ENCODE measurements at places on chromosomes 11 and 22.

GRCh38 chr11:123587559-123587958, 66.9 kb downstream of the SCN3B start:
- DNase-seq: no peak

DNA sequence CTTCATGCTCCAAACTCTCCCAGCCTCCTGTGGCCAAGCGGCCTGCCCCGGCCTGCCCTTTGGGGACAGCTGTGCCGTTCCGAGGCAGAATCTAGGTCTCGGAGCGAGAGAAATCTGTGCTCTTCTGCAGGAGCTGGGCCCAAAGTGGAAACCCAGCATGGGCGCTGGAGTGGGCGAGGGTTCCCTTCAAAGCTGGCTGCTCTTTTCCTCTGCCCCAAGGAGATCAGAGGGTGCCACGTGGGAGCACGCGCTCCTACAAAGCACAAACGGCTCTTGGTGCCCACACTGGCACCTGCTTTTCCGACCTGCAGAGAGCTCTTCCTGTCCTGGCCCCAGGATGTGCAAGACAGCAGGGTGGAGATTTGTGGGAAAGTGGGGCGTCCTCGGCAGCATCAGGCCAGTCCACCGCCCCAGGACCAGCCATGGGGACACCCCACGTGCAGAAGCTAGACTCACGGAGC, 6.9 kb downstream of the OSBPL5 start:
- DNase-seq: no peak

DNA sequence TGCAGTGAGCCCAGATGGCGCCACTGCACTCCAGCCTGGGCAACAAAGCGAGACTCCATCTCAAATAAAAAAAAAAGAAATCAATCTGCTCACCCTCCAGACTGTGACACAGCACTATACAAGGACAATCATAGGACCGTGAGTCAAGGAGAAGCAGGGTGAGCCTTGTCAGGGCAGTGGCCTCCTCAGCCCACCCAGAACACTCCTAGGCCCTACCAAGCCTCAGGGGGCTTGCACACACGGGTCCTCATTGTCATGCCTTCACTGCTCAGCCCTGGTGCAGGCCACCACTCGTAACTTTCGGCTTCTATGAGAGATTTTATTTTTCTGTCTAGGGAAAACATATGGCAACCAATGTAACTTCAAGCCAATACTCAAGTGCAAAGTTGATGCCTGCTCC, 35.8 kb downstream of the DGCR2 start:
- no peak for DNase-seq

DNA sequence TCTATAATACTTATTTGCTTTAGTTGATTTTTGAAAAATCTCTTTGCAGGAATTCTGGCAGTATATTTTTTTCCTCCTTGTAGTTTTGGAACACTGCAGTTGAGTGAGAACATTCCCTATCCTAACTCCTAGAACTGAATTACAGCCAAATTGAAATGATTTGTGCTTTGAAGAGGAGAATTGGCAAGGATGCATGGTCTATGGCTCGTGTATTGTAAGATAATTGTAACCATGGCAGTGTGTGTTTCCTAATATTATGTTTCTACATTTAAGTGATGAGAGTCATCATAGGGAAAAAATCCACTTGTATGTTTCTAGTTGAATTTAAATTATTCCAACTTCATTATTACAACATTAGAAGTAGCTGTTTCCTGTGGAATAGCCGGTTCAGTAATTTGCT, 80.9 kb upstream of the MYO18B start:
- DNase-seq: no peak

DNA sequence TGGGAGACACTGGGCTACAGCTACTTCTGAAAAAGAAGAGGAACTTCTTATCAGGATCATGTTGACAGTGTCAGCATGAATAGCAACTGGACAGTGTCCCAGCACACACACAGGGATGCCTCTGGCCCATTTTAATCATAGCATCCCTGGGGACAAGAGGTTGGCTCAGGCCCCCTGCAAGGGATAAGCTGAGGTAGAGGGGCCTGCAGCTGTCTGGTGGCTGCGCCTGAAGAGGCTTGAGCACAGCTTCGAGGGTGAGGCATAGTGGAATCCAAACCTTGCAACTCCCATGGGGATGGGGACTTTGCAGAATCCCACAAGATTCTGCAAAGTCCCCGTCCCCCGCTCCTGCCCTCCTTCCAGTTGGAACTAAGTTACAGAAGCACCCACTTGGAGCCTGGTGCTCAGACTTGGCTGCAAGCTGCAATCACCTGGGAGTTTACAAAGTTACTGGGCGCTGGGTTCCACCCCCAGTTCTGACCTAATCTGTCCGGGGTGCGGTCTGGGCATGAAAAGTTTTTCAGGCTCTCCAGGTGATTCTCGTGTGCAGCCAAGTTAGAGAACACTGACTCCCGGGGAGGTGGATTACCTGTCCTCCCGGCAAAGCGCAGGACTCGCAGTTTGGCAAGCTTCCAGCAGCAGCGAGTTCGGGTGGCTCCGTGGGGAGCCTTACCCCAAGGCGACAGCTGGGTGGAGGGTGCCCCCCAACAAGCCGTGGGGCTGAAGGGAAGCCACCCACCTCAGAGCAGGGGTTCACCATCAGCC, 16.0 kb upstream of the LINC01488 start:
- no peak for DNase-seq
